Renal cortical epithelial cell (primary cell): ENCODE measurements at places on chromosomes 5 and 9.

- DNase-seq = peak; percentile 100
Observed at GRCh38 chr5:14035859-14036503, 91.5 kb upstream of the DNAH5 start.

- no peak for DNase-seq
Observed at GRCh38 chr5:57495285-57496086, 12.9 kb upstream of the ACTBL2 start.

GRCh38 chr9:13707612-13708576, 428.4 kb upstream of the MPDZ start:
- DNase-seq = peak; percentile 26

- DNase-seq = no peak
Observed at GRCh38 chr9:5652821-5653220, 23.9 kb downstream of the RIC1 start.

DNA sequence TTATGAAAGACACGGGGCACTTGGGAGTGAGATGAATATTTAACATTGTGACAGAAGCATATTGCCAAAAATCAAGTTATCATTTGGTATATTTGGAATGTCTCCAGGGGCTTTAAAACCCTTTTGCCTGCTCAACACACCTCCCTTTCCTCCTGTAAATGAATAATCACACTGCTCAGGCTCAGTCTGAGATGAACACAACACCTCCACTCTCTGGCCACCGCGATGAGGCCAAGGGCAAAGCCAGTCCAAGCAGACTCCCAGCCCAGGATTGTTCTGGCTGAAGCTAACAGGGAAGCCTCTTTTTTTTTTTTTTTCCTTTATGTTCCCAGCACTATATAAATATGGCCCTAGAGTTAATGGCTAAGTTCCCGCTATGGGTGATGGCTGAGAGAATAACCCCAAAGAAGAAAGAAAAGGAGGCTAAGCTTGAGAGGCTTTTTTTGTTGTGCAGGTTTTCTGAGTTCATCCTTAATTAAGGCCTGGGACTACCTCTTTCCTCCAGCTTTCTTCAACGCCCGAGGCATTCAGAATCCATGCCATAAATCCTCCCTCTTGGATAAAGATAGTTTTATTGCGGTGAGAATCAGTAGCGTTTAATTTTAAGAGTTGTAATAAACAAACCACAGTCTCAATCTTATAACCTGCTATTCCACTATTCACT, 10.5 kb upstream of the ERAP1 start:
- DNase-seq = peak; percentile 50

GRCh38 chr5:15103864-15104263, 232.3 kb upstream of the ANKH start:
- no peak for DNase-seq

- no peak for DNase-seq
Observed at GRCh38 chr9:81790166-81790565, 100.8 kb upstream of the TLE1 start.

DNA sequence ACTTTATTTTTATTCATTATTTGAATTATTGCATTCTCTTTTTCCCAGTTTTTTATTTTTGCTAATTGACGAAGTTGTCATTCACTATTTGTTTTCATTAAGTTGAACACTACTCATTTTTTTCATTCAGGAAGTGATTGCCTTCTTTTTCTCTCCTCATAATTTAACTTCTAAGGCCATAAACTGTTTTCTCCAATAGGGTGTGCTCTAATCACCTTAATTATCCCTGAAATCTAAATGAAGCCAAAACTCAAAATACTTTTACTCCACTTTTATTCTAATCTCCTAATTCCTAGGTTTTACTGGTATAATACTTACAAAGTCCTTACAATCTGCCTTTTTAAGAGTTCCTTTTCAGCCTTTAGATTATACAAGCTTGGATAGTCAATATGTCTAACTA, 2.9 kb upstream of the OR13C2 start:
- DNase-seq = peak; percentile 8

DNA sequence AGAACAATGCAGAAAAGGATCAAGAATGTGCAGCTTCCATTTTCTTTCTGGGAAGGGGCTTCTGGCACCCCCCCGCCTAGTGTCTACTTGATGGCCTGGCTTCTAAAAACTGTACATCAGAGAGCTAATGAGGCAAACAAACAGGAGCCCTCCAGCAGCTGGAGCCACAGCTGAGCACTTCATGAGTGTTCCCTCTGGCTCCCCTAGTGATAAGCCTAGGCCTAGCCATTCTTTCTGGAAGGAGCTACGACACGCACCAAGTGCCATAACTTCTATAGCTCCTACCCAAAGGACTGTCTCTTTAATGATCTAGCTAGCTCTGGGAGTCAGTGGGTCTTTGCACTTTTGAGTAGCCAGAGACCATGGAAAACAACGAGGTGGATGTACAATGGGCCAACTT, 66.1 kb downstream of the DNAH5 start:
- no peak for DNase-seq

DNA sequence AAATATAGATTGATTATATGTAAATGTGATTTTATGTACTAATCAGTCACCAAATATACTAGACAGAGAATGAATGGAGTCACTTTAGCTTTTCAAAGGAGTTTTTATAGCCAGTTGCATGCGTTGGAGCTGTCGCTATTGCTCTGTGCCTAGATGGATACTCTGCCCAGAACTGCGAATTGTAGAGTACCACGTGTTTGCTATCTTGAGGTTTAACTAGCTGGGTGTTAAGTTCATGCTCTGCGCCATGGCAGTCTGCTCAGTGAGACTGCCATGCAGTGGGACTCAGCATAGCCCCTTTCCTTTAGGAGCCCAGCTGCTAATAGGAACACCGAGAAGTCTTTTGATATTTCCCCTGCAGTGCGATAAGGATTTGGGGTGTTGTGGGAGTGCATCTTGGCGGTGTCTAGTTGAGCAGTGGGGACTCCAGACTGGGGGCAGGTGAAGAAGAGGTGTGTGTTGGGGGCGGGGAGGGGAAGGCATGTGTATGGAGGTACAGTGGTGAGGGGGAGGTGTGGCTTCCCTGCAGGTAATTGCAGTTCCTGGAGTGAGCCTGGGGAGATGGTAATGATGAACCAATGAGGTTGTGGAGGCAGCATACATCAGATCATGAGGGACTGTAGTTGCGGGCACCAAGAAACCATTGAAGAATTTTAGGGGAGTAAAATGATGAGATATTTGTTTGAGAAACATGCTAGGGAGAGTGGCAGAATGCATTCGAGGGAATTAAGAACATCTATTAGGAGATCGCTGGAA, 118.9 kb downstream of the TRIO start:
- no peak for DNase-seq

DNA sequence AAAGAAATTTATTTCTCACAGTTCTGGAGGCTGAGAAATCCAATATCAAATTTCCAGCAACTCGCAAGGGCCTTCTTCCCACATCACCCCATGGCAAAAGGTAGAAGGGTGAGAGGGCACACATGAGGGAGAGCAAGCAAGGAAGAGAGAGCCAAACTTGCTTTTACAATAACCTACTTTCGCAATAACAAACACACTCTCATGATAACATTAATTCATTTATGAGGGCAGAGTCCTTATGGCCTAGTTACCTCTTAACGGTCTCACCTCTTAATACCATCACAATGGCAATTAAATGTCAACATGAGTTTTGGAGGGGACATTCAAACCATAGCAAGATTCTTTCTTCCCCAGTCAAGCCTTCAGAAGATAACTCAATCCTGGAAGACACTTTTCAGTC, 11.6 kb upstream of the HRH2 start:
- no peak for DNase-seq

GRCh38 chr9:15286161-15286821, 20.7 kb downstream of the TTC39B start:
- no peak for DNase-seq

GRCh38 chr9:130681769-130682420, 11.7 kb upstream of the EXOSC2 start:
- DNase-seq = no peak

- DNase-seq = no peak
Observed at GRCh38 chr5:116415182-116415581, 159.4 kb downstream of the SEMA6A start.

DNA sequence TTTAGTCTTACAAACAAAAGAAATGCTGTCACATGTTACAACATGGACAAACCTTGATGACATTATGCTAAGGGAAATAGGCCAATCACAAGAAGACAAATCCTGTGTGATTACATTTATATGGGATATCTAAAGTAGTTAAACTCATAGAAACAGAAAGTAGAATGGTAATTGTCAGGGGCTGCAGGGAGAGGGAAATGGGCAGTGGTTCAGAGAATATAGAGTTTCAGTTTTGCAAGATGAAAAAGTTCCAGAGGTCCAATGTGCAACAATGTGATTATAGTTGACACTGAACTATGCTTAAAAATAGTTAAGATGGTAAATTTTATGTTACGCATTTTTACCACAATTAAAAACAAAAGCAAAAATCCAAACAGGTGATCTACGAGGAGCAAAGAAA, 265.5 kb downstream of the NDUFS4 start:
- DNase-seq = no peak

DNA sequence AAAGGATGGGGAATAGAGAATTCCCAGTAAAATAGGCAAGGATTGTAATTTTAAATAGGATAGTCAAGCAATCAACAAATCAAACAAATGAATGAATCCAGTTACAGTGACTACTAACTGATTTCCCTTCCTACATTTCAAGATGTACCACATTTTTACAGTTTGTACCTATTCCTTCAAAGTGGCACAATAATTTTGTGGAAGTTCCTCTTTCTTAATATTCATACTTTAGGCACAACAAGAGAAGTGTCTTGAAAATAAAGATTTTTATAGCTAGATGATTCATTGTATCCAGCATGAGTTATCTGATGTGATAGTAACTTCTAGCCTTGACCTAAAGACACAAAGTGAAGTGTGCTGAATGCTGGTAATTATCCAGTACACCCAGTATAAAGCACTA, 122.2 kb upstream of the ACOT12 start:
- DNase-seq = no peak

GRCh38 chr5:122297587-122298298, 14.3 kb upstream of the SNCAIP start:
- no peak for DNase-seq

- no peak for DNase-seq
Observed at GRCh38 chr9:136219276-136219675, 14.3 kb upstream of the LHX3 start.

- DNase-seq = peak; percentile 81
Observed at GRCh38 chr5:154309371-154309745, 118.8 kb downstream of the GALNT10 start.

DNA sequence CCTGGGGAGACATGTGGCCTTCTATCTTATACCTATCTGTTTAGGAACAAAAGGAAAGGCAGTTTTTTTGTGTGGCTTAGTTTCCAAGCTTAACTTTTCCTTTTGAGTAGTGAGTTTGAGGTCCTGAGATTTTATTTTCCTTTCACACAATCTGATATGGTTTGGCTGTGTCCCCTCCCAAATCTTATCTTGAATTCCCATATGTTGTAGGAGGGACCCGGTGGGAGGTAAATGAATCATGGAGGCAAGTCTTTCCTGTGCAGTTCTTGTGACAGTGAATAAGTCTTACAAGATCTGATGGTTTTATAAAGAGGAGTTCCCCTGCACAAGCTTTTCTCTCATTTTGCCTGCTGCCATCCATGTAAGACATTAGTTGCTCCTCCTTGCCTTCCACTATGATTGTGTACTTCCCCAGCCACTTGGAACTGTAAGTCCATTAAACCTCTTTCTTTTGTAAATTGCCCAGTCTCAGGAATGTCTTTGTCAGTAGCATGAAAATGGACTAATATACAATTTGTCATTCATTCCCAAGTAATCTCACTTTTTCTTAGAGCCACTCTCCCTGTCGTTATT, 4.7 kb upstream of the CLTB start:
- no peak for DNase-seq
